ENCODE measurements at places on chromosomes 3 and 15.

- no peak for DNase-seq
Observed at GRCh38 chr3:100810671-100811070, 101.4 kb downstream of the TFG start.

DNA sequence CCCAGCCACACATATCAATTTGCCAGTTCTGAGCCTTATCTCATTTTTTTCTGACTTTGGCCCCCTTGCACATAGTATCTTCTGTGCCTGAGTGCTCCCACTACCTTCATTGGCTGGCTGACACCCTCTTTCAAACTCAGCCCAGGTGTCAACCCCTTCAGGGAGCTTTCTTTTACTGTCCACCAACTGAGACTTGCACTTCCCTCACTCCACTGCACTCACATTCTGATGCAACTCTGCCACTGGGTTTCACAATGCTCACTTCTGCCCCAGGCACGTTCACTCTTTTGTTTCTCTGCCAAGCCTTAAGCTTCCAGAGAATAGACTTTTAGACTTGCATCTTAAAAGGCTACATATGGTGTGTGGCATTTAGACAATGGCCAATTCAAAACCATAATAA is 101.5 kb upstream of the CBLB start:
- no peak for DNase-seq

DNA sequence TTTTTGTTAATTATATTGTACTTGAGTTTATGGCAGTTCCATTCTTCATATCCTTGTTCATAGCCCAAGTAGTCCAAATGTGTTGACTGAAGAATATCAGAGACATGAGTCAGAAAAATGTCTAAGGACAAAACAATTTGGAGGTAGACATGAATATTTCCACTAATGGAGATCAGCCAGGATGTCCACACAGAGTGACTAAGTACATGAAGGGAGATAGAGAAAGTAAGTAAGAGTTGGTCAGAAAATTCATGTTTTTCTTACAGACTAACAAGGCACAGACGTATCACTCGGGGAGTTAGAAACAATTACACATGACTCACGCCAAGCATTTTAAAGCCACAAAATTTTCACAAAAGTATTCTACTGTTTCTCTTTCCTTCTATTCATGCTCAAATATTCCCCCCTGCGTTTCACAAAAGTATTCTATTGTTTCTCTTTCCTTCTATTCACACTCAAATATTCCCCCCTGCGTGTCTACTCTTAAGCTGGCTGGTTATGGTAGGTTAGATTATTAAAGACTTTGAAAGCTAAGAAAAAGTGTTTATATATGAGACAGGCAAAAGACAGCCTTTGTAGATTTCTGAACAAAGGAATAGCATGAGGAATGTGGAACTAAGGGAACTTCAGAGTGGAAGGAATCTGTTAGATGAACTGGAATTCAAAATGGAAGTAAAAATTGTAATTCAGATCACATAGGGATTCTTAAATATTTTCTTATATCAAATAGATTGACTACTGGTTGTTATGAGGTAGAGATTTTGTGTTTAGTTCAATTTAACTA is 648.7 kb upstream of the CCDC54 start:
- DNase-seq: no peak

GRCh38 chr3:52532517-52532837 is 1.2 kb downstream of the NT5DC2 start:
- DNase-seq: no peak

DNA sequence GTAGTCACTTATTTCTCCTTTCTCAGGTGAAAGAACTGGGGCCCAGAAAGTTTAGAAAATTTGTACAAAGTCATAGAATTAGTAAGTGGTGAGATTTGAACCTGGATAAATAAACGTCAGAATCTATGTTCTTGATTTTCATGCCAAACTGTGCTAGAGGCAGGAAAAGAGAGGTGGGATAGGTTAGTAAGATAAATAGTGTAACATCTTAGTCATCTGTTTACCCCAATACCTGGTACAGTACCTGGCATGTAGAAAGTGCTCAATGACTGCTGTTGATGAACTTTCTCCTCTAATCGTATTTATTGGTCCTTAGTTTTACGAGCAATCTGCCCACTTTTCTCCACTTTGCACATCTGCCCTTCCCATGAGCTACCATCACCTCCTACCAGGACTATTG is 124.9 kb downstream of the MITF start:
- DNase-seq: no peak

GRCh38 chr3:168889666-168890065 is 773.8 kb downstream of the MECOM start:
- DNase-seq: no peak

- DNase-seq: no peak
Observed at GRCh38 chr3:18424729-18425640, at the start of gene SATB1. SATB1 (minus strand) TSS chr3:18425339; CDS start chr3:18420967, 4,372 bp downstream.

GRCh38 chr3:40801284-40801741 is 276.6 kb downstream of the ZNF621 start:
- no peak for DNase-seq

GRCh38 chr3:197942956-197943556 is 6.9 kb upstream of the RPL35A start:
- DNase-seq: no peak

DNA sequence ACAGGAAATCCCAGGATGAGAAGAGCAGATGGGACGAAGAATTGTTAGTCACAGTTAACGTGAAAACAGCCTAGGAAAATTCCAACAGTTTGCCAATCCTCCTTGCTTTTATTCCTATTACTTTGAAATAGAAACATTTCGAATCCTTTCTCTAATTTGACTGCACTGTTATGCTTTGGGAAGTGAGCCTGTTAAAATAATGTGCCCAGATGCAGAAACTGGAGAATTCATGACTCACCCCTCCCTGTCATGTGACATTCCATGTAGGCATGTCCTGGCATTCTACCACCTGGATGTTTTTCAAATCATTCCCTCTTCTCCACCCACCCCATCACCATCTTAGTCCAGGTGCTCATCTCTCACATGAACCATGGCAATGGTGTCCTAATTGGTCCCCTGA is 107.3 kb downstream of the MINAR1 start:
- no peak for DNase-seq

DNA sequence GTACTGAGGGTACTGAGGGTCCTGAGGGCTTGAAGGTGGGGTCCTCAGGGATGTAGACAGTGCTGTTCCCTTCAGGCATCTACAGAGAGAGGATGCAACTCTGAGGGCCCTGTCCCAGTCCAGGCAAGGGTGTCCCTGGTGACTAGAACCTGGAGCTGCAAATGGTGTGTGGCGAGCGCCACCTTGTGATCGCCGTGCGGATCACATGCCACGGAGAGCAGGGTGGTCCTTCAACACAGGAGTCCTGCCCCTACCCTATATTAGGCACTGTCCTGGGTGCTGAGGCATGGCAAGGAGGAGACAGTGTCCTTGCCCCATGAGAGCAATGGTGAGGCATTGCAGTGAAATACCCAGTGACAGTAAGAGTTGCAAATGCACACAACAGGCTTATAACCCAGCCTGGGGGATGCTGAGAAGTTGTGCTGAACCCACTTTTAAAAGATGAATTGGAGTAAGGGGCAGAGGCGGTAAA is 23.6 kb downstream of the RHCG start:
- no peak for DNase-seq

GRCh38 chr3:46334741-46335478 is 19.0 kb upstream of the CCR2 start:
- no peak for DNase-seq

DNA sequence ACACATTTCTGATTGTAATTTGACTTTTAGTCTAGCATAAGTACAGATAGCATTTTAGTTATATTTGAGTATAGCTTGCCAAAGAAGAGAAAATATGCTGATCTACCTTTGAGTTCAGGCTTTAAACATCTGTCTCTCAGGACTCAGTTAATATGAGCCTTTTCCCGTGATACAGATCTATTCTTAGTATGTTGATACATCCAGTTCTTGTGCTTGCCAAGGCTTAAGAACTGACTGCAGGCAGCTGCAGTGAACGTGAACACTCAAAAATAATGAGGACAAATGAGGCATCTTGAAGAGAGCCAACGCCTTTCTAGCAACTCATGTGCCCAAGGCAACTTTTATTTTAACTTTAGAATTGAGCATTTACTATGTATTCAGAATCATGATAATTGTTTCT is 325.5 kb downstream of the SI start:
- DNase-seq: no peak

GRCh38 chr3:138782755-138783154 is 52.0 kb downstream of the PIK3CB start:
- DNase-seq: no peak

GRCh38 chr3:187454085-187454815 is 86.1 kb downstream of the RTP4 start:
- DNase-seq: no peak

DNA sequence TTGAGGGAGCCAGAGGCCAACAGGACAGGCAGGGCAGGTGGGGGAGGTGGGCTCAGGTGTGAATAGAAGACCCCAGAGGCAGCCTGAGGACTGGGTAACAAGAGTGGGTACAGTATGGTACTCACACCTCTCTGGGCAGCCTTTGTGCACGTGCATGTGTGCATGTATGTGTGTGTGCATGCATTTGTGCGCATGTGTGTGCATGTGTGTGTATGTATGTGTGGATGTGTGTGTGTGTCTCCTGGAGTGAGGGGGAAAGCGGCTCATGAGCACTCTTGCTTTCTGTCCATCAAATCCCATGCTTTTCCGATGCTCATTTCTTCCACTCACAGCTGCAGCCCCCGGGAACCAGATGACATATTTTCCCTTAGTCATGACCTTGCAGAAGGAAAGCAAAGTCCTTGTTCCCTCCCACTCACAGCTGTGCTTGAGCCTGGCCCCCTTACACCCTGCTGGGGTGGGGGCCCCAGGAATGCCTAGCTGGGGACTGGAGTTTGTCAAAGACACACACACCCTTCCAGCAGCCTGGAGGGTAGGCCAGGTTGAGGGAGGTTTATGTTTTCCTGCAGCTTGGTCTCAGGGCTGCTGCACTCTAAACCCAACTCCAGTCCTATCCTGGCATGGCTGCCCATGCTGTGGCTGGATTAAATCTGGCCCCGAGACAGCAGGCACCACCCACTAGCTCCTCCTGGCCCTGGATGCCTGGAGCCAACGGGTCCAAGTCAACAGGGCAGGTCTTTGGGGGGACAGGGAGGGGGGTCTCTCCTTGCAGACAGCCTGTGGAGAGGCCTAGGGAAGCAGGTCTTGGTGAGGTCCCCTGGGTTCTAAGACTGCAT is 22.5 kb downstream of the CCDC33 start:
- no peak for DNase-seq

GRCh38 chr15:84872009-84872910 is 12.2 kb upstream of the SLC28A1 start:
- DNase-seq: no peak

DNA sequence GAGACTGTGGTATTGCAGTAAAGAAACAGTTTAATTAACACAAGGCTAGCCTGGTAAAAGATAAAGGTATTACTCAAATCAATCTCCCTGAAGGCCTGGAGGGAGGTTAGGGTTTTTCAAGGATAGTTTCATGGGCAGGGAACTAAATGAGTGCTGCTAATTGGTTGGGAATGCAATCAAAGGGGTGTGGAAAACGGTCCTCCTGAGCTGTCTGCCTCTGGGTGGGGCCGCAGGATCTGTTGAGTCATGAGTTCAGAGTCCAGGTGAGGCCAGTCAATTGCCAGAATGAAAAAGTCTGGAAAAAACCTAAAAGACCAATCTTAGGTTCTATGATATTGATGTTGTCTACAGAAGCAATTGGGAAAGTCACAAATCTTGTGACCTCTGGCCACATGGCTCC is 293.2 kb downstream of the MCTP2 start:
- DNase-seq: no peak

- no peak for DNase-seq
Observed at GRCh38 chr15:60049948-60050347, 45.8 kb downstream of the FOXB1 start.

GRCh38 chr3:32309654-32310242 is 71.3 kb downstream of the CMTM8 start:
- no peak for DNase-seq

GRCh38 chr3:129112308-129113052 is 9.1 kb downstream of the RAB43 start:
- no peak for DNase-seq

DNA sequence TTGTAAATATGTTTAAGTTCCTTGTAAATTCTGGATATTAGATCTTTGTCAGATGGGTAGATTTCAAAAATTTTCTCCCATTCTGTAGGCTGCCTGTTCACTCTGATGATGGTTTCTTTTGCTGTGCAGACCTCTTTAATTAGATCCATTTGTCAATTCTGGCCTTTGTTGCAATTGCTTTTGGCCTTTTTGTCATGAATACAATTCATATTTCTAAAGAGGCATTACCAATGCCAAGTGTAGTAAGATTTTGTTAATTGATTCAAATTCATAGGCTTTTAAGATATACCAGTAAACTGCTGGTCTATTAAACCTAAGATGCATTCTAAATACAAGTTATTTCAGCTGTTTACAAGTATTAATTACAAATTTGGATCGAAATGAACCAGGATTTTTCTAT is 31.0 kb downstream of the PIK3R4 start:
- no peak for DNase-seq
